ENCODE measurements at places on chromosomes 7 and 10.

DNA sequence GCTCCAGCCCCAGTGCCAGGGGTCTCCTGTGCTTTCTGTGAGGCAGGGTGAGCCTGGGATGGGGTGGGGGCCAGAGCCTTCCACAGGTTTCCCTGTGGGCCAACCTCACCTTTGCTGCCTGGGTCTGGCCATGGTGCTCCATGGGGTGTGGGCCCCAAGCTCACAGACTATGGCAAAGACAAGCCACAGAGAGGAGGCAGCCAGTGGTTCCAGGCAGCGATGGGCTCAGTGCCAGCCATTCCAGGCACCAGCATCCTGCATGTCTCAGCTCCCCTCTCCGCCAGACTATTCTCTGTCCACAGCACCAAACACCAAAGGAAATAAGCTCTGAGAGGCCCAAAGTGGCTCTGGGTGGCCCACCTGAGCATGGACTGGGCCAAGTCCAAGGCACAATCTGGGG lies 133.5 kb downstream of the PTPN20 start:
- DNase-seq, result no peak

DNA sequence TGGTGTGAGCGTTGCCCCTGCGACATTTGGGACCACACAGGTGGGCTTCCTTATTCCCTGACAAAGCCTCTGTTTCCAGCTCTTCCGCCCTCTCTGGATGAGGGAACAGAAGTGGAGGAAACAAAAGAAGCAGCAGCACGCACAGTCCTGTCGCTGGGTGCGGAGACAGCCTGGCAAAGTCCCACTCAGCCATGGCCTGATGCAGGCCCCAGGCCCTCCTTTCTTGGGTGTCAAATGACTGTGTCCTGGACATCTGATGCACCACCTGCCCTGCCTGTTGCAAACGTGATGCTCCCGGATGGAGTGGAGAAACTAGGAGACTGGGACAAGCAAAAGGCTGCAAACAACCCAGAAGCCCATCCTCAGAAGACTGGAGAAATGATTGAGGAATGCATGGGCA lies 20.7 kb downstream of the ZMIZ2 start:
- no peak for DNase-seq

- no peak for DNase-seq
Measured at GRCh38 chr10:86017841-86018734, 348.5 kb downstream of the GRID1 start.

DNA sequence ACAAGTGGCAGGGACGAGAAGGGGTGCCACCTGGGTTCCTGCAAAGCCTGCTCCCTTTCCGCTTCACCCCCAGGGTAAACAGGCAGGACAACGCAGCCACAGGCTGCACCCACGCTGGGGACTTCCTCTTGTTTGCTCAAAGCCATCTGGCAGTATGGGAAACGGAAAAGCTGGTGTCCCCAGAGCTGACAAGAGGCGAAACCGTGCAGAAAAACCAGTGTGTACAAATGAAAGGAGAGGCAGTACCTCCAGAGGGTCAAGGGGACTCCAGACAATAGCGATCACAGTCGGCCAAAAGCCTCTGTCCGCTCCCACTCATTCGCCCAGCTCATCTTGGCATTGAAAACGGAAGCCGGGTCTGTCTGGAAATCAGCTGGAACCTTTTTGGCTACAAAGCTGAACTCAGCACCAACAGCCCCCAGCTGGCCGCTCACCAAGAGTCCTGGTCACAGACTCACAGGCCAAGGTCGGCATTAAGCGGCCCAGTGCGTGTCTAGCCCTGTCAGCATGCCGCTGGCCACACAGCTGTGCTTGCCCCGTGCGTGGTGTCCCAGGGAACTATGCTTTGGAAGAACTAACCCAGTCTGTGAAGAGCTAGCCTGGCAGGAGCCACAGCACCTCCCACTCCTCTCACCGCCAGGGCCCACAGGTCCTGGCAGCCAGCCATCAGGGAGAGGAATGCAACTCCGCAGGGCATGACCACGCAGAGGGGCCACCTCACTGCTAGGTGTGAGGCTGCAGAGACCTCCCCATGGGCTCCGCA lies 10.4 kb downstream of the TNS3 start:
- DNase-seq, result no peak

GRCh38 chr7:771234-772004 lies 44.3 kb upstream of the PRKAR1B start:
- no peak for DNase-seq

DNA sequence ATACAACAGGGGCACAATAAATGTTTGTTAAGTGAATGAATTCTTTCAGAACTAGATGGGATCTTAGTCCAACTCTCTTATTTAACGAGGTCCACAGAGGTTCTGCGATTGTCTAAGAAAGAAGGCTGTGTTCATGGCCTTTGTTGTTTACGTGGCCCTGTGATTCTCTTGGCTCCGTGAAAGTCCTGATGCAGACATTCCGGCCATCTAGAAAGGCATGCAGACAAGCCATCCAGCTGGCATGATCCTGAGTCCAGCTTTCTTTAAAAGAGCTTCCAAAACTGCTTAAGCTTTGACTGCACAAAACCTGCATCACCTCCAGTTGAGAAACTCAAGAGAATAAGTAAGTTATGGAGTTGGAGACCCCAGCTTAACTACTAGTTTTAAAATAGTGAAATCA lies 26.0 kb downstream of the EGFR start:
- no peak for DNase-seq

DNA sequence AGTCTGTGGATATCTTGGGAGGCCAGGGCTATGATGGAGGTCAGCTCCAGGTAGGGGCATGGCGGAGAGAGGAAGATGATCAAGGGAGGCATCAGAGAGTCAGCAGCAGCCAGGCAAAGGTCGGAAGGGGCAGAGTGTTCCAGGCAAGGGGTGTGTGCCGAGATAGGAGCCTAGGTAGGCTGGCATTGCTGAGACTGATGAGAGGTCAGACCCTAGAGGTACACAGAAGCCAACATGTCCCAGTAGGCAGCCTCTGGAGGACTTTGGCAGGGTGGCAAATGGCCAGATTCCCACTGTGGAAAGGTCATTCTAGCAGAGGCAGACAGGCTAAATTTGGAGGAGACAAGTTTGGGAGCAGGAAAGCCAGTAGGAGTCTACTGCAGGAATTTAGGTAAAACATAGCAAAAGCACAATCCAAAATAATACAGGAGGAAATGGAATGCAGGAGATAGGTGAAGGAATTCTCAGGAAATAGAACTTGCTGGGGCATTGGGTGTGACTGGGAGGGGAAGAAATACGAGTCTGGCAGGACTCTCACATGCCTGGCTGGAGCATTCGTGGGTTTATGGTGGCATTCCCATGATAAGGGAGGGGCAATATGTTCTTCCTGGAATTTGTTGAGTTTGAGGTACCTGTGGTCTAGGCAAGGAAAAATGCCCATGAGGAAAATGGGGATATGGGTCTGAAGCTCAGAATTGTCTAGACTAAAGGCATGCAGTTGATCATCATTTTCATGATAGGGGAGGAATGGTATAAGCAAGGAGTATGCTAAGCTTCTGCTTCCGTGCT lies 25.7 kb downstream of the TMEM176A start:
- no peak for DNase-seq

- DNase-seq, result no peak
Measured at GRCh38 chr10:77939561-77940001, 13.0 kb upstream of the DLG5 start.

GRCh38 chr10:88291289-88292184 lies 291.6 kb downstream of the RNLS start:
- no peak for DNase-seq

DNA sequence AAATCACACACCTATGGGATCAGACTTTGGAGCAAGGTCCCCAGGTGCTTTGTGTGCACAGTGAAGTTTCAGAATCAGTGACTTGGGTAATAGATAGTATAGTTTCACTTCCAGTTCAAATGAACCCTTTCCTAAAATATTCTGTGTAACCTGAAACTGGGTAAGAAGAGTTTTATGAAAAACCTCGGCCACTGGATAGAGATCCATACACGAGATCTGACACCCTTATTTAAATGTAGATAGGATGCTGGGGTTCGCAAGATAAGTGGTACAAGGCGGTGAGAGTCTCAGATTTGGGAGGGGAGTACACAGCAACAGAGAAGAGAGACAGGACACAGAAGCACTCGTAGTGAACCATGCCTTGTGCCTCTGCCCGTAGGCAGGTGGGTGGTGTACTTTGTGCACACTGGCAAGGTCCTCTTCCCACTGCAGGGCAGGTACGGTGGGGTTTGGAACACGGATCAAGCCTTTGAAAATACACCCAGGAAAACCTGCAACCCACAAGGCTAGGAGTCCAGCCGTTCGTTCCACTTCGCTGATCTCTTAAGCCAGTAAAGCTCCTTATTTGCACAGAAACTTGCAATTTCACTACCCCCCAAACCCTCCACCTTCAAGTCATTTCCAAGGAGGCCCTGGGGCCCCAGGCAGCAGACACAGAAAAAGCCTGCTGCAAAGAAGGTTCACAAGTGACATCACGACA lies 162.8 kb downstream of the USP6NL start:
- DNase-seq, result no peak

- DNase-seq, result no peak
Measured at GRCh38 chr7:143042159-143042789, 9.9 kb upstream of the OR6V1 start.
